ENCODE measurements at places on chromosomes 3 and 15. TPM values are rescaled to one million over a fixed set of nuclear protein-coding genes. Genes with fewer than 3 reads are reported as not detected.

DNA sequence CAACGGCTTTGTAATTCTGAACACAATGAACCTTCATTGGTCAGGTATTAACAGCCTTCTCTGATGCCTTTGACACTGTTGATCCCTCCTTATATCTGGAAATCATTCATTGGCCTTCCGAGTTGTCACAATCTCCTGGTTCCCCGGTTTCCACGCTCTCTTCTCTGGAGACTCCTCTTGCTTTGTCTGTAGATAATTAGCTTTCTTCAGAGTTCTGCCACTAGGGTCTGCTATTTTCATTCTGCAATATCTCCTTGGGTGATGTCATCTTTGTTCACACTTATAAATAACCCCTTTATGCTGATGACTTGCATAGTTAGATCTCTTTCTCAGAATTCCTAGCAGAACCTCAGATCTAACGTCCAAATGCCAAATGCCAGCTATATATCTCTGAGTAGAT lies 583.8 kb upstream of the ZNF717 start:
- DNase-seq: no peak

- DNase-seq: no peak
Measured at GRCh38 chr15:36826948-36827347, 247.5 kb downstream of the CDIN1 start.

GRCh38 chr15:67884514-67885174 lies 44.8 kb upstream of the RNU6-1 start:
- DNase-seq: peak; percentile 42

- DNase-seq: peak; percentile 71
Measured at GRCh38 chr3:42012935-42013690, 51.2 kb upstream of the ULK4 start.

- no peak for DNase-seq
Measured at GRCh38 chr3:116432795-116433194, 12.5 kb downstream of the LSAMP start.

DNA sequence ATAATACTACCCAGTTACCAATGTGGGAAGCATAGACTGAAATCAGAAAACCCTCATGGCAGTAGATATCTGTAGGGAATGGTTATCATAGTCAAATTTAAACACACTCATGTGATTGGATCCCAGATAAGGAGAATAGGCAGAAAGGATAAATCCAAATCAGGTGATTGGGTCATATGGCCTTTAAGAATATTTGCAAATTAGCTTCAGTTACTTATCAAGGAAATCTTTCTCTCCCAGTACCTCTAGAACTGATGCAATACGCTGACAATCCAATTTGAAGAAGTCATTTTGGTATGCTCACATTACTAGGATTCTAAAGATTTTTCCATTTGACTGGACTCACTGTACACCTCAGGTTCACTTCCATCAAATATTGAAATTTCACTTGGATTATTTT lies 87.7 kb upstream of the MNS1 start:
- no peak for DNase-seq

- no peak for DNase-seq
Measured at GRCh38 chr3:50816894-50817293, 142.2 kb downstream of the DOCK3 start.

GRCh38 chr3:27279123-27279522 lies 90.1 kb downstream of the NEK10 start:
- no peak for DNase-seq

DNA sequence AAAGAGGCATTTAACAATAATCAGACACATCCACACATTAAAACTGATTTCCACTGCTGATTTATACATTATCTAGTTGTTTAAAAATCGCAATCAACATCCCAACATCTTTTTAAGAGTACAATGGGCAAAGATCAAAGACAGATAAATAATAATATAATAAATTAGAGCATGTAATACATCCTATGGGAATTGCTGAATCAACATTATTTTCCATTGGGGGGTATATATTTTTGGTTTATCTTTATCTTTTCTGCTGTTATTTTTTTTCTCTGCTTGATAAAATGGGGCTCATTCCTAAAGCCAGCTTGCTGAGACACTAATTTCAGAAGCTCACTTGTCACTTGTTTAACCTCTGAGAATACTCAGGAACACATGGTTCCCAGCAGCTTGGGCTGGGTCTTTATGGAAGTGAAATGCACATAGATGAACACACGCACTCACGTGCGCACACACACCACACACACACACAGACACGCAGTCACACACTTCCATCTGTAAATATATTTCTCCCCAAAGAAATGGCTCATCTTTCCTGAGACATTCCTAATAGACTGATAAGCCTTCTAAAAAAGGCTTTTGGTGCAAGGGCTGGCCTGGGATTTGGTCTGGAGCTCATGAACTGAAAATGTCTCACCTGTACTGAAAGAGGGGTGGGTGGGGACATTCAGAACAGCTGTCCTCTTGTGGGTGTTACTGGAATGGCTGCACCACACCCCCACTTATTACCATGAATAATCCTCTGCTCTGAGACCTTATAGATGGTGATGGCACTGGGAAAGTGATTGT lies 3.5 kb upstream of the PPIB start:
- DNase-seq: no peak

GRCh38 chr15:31526916-31527690 lies 200.5 kb downstream of the KLF13 start:
- DNase-seq: no peak

DNA sequence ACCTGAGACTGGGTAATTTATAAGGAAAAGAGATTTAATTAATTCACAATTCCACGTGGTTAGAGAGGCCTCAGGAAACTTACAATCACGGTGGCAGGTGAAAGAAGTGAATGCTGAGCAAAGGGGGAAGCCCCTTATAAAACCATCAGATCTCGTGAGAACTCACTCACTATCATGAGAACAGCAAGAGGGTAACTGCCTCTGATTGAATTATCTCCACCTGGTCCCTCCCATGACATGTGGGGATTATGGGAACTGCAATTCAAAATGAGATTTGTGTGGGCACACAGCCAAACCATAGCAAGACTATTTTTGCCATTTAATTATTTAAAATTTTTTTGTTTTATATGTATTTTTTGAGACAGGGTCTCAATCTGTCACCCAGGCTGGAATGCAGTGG lies 27.0 kb upstream of the KCTD6 start:
- DNase-seq: no peak

DNA sequence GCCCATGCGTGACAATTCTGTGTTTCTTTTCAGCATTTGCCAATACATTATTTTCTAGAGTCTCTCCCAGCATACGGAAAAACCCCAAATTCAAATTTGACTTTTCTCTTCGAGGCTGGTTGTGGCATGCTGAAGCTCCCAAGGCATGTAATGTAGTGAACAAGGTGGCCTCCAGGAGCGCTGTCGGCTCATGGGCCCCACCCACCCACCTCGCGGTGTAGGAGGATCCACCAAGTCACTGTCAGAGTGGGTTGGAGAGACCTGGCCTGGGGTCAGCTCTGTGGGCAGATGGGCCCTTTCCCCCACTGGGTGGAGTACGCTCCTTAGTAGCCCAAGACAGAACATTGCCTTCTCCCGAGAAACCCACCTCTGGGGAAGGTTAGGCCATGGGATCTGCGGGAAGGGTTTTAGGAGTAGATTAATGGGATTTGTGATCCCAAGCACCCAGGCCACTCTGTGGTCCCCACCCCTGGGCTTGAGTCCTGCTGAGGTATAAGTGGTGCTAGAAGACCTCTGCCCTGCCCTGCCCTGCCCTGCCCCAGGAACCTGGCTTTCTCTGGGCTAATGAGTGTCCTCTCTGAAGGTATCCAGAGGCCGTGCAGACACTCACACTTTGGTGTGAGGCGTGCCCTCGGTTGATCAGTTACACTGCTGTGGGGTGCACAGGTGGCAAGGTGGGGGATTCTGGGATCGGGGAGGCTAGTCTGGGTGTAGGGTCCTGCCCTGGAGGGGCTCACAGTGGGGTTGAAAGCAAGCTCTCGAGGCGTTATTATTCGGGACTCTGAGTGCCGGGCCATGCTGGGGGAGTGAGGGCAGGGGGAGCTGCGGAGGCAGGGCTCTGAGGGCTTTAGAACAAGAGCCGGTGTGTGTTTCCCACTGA lies 97.9 kb downstream of the APBA2 start:
- no peak for DNase-seq

GRCh38 chr15:39451871-39452270 lies 129.0 kb upstream of the THBS1 start:
- DNase-seq: no peak

GRCh38 chr3:40850861-40851260 lies 326.1 kb downstream of the ZNF621 start:
- no peak for DNase-seq

GRCh38 chr3:106049821-106050220 lies 181.0 kb upstream of the CBLB start:
- DNase-seq: no peak

GRCh38 chr3:33659856-33660434 lies 58.1 kb downstream of the CLASP2 start:
- DNase-seq: no peak

GRCh38 chr3:89474333-89475130 lies 367.1 kb downstream of the EPHA3 start:
- no peak for DNase-seq

DNA sequence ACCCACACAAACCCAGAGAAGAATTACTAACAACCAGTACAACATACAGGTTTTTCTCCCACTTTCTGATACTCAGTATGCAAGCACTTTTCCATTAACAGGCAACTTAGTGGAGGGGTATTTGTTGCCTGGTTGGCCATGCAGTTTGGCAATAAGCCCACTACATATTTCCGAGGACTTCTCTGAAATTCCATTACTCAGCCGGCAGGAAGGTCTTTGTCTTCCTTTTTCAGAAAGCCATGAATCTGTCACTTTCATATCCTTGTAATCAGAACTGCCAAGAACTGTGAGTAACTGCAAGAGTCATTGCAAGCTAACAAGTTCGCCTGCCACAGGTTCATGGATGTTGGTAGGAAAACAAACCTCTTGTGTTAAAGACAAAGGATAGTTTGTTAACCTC lies 422.3 kb upstream of the ROBO1 start:
- no peak for DNase-seq

GRCh38 chr15:71052356-71052755 lies 62.9 kb upstream of the THSD4 start:
- no peak for DNase-seq

- DNase-seq: no peak
Measured at GRCh38 chr15:80476036-80476435, 71.9 kb downstream of the ARNT2 start.

- no peak for DNase-seq
Measured at GRCh38 chr3:197501496-197501878, 54.3 kb downstream of the BDH1 start.

- no peak for DNase-seq
Measured at GRCh38 chr3:157544501-157545130, 41.4 kb upstream of the VEPH1 start.

GRCh38 chr3:112779558-112780480 lies 66.8 kb downstream of the CD200R1L start:
- no peak for DNase-seq

- DNase-seq: peak; percentile 11
Measured at GRCh38 chr15:55221090-55222011, 24.6 kb upstream of the RSL24D1 start.

DNA sequence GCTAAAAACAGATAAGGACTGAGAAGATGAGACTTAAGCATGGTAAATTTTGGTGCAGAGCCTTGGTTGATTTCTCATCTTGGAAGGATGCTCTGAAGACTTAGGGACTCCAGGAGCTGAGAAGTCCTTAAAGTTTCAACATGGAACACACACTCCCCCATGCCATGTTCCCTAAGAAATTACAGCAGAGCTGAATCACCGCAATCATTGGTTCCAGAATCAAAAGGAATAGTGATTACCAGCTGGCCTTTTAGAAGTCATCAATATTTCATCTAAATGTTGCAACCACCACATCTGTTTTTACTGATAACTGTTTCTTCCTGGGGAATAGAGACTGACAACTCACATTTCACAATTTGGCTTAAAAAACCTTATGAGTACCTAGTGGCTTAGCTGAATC lies 229.3 kb downstream of the MINAR1 start:
- no peak for DNase-seq

GRCh38 chr3:129001806-129002572 lies 885 bp downstream of the EFCC1 start:
- DNase-seq: peak; percentile 48

- DNase-seq: no peak
Measured at GRCh38 chr3:48240000-48240963, 622 bp upstream of the ZNF589 start.

GRCh38 chr3:175311946-175312345 lies 452.8 kb downstream of the NAALADL2 start:
- no peak for DNase-seq

ACP3 gene
- not detected for total RNA-seq

GPR149 gene
- not detected for total RNA-seq

TSC22D2 gene
- 14.8 TPM for total RNA-seq

ZNF662 gene
- total RNA-seq: 0.25 TPM

PRSS50 gene
- not detected for total RNA-seq

GPR62 gene
- total RNA-seq: not detected

C2CD4A gene
- total RNA-seq: not detected

ERC2 gene
- not detected for total RNA-seq

AHSG gene
- not detected for total RNA-seq

GOLGA8G gene
- total RNA-seq: not detected

RTP4 gene
- total RNA-seq: 18.9 TPM

MLF1 gene
- 0.79 TPM for total RNA-seq

DPPA2 gene
- not detected for total RNA-seq

GPR160 gene
- total RNA-seq: 6.2 TPM

GOLGA8F gene
- total RNA-seq: not detected
